ENCODE measurements at places on chromosomes 1 and 21. TPM values are rescaled to one million over a fixed set of nuclear protein-coding genes. Genes with fewer than 3 reads are reported as not detected.

Gene KANK4
- total RNA-seq = not detected

Gene CR1L
- not detected for total RNA-seq

Gene SLC45A3
- total RNA-seq = 0.45 TPM

Gene ADCY10
- not detected for total RNA-seq

Gene LRRC38
- total RNA-seq = not detected

Gene SPRR2B
- total RNA-seq = not detected

Gene MAP3K21
- 1.9 TPM for total RNA-seq

Gene DNALI1
- not detected for total RNA-seq

Gene PLD5
- not detected for total RNA-seq

Gene FCGR3A
- total RNA-seq = not detected

Gene TCHHL1
- total RNA-seq = not detected

Gene CRP
- total RNA-seq = not detected

Gene SUSD4
- 0.22 TPM for total RNA-seq

Gene SAMD13
- total RNA-seq = 0.84 TPM

Gene SPRR1B
- total RNA-seq = not detected

Gene SFPQ
- total RNA-seq = 423 TPM

Gene RNF11
- 28.5 TPM for total RNA-seq
